ENCODE measurements at places on chromosomes 6 and 20. TPM values are rescaled to one million over a fixed set of nuclear protein-coding genes. Genes with fewer than 3 reads are reported as not detected.

The STMND1 gene
- total RNA-seq, result not detected

The BPI gene
- not detected for total RNA-seq

The CST4 gene
- not detected for total RNA-seq

The HDGFL1 gene
- total RNA-seq, result not detected

The KCNG1 gene
- 1.5 TPM for total RNA-seq

The MEI4 gene
- not detected for total RNA-seq

The BCKDHB gene
- total RNA-seq, result 19.5 TPM

The RIPOR2 gene
- total RNA-seq, result not detected
